ENCODE measurements at places on chromosomes 3 and 15.

GRCh38 chr15:59329570-59330350, 42.9 kb downstream of the MYO1E start:
- DNase-seq = no peak

GRCh38 chr3:50314816-50315215, 7.7 kb downstream of the HYAL2 start:
- no peak for DNase-seq

DNA sequence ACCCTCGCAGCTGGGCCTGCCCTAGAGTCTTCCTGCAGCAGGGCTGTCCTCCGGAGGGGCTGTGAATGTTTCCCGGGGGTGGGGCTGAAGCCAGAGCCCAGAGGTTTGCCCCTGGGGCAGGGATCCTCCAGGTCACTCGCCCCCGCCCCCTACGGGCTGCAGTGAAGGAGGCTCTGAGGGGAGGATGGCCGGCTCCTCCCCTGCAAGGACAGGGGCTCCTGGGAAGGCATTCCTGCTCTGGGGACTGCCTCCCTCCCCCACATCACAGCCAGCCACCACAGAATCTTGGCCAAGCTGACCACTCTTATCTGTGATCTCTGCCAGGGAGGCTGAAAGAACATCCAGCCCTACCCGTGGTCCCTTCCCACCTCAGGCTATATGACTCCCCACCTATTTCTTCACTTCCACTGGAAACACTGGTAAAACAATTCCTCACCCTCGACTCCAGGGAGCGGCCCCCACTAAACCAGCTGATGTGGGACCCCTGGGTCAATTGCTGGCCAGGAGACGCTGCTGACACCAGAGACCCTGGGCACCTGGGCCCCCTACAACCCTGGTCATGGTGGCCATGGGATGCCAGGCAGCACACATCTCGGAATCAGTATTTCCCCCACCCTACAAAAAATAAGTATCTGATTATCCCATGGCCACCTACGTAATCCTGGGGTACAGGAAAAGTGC, 66.0 kb downstream of the HMCES start:
- DNase-seq = no peak

- no peak for DNase-seq
Measured at GRCh38 chr3:127844326-127844942, 22.1 kb upstream of the MGLL start.

GRCh38 chr3:29301332-29302019, 20.6 kb downstream of the RBMS3 start:
- no peak for DNase-seq

- DNase-seq = no peak
Measured at GRCh38 chr15:95329362-95329761, 1001.1 kb upstream of the NR2F2 start.
